Activated B cell treated with CpG ODN at 0.5 μM for 24 hours (primary cell): ENCODE measurements at places on chromosomes 3 and 15. TPM values are rescaled to one million over a fixed set of nuclear protein-coding genes. Genes with fewer than 3 reads are reported as not detected.
A peak's percentile ranks its signal among the peaks of the same experiment; 100 is the strongest.

- peaks cover 13% of the 10 kb centered on the region for H3K36me3 ChIP-seq
- H3K4me1 ChIP-seq, result peaks cover 45% of the 10 kb centered on the region
- H3K4me3 ChIP-seq, result peak overlapping the region; percentile 97
- H3K27me3 ChIP-seq, result no peaks in the 10 kb centered on the region
- H3K27ac ChIP-seq, result peak overlapping the region; percentile 91
Observed at GRCh38 chr3:197750396-197750831, 731 bp downstream of the FYTTD1 start.

CACNA2D2 gene
- 0.34 and 0.53 TPM in 2 replicates for total RNA-seq

PLCB2 gene
- total RNA-seq, result 109 and 126 TPM in 2 replicates

GRCh38 chr15:92417716-92418115, 24.0 kb downstream of the ST8SIA2 start:
- H3K36me3 ChIP-seq, result no peaks in the 10 kb centered on the region
- H3K4me3 ChIP-seq, result no peak overlapping the region
- H3K27ac ChIP-seq, result no peak overlapping the region
- no peak for DNase-seq
- H3K27me3 ChIP-seq, result no peaks in the 10 kb centered on the region

DNA sequence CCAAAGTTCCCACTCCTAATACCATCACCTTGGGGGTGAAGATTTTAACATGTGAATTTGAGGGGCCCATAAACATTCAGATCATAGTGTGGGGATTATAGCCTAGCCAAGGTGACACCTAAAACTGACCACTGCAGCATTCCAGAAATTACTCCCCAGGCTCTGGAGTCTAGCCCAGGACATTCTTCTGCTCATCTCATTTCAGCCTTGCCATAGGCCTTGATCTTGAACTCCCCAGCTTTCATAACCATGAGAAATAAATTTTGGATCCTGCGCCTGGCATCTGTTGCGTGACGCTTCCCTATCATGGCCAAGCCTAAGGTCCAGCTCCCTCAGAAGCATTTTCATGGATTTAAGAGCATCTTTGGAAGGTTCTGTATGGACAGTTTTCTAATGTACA, 502.9 kb upstream of the THBS1 start:
- no peaks in the 10 kb centered on the region for H3K4me1 ChIP-seq
- no peak overlapping the region for H3K4me3 ChIP-seq
- no peaks in the 10 kb centered on the region for H3K27me3 ChIP-seq
- H3K36me3 ChIP-seq, result no peaks in the 10 kb centered on the region
- H3K27ac ChIP-seq, result no peak overlapping the region

DNA sequence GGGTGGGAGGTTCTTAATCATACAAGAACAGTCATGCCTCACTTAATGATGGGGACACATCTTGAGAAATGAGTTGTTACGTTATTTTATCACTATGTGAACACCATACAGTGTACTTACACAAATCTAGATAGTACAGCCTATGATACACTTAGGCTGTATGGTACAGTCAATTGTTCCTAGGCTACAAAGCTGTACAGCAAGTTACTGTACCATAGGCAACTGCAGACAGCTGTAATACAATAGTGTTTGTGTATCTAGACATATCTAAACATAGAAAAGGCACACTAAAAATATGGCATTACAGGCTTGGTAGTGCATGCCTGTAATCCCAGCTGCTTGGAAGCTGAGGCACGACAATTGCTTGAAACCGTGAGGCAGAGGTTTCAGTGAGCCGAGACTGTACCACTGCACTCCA, 55.7 kb upstream of the PLXND1 start:
- H3K27ac ChIP-seq, result no peak overlapping the region
- H3K4me3 ChIP-seq, result no peak overlapping the region
- peaks cover 4% of the 10 kb centered on the region for H3K36me3 ChIP-seq
- DNase-seq, result no peak
- H3K4me1 ChIP-seq, result peaks cover 10% of the 10 kb centered on the region

- H3K27ac ChIP-seq, result no peak overlapping the region
- no peaks in the 10 kb centered on the region for H3K4me1 ChIP-seq
- no peak overlapping the region for H3K4me3 ChIP-seq
- DNase-seq, result no peak
Observed at GRCh38 chr3:101529816-101530685, 17.0 kb upstream of the SENP7 start.
